NCI-H2171 treated with DMSO at 0.1 percent for 48 hours (cell line): ENCODE measurements at places on chromosomes 2 and 18.

DNA sequence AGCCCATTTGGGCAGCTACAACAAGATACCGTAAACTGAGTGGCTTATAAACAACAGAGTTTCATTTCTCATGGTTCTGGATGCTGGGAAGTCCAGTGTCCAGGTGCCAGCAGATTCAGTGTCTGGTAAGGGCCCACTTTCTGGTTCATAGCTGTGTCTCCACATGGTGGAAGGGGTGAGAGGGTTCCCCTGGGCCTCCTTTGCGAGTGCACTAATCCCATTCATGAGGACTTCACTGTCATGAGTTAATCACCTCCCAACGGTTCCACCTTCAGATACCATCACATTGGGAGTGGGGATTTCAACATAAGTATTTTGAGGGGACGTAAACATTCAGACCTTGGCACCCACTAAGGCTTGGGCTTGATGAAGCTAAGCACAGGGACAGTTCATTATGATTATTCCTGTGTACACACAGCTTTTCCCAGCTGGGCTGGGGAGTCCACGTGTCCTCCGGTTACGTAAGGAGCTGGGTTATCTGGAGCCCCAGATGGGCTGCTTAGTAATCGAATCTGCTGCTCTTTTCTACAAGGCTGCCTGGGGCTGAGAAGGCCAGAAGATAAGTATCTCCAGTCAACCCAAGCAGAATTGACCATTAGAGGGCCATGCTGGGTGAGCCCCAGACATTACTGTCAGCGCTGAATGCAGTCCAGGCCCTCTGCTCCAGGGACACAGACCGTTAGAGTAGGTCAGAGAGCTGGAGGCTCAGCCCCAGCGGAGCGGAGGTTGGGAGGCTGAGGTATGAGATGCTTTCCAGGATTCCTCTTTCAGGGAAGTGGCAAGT lies 42.7 kb downstream of the EPAS1 start:
- DNase-seq = no peak

GRCh38 chr18:13558124-13558523 lies 168.2 kb downstream of the FAM210A start:
- peak; percentile 30 for DNase-seq

GRCh38 chr2:192286093-192286701 lies 91.5 kb upstream of the TMEFF2 start:
- peak; percentile 55 for DNase-seq

DNA sequence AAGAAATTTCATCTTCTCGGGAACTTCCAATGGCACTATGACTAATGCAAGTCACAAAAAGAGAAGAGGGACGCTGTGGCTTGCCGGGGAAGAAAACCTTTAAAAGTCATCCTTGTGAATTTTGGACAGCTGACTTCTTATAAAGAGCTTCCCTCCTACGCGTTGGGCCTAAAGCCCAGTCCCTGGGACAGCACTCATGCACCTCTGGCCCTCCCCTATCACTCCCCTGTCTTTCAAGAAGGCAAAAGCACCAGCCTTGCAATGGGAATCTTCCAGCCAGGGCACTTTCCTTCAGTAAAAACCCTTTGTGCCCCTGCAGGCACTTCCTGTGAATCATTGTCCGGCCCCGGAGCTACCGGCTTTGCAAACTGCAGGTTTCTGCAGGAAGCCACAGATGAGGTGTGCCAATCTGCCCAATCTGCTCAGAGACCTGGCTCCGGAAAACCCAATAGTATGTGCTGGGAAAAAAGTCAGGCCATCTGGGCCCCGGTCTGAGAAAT lies 7.1 kb downstream of the MREG start:
- no peak for DNase-seq

GRCh38 chr18:76314496-76314895 lies 180.5 kb downstream of the ZNF516 start:
- no peak for DNase-seq

DNA sequence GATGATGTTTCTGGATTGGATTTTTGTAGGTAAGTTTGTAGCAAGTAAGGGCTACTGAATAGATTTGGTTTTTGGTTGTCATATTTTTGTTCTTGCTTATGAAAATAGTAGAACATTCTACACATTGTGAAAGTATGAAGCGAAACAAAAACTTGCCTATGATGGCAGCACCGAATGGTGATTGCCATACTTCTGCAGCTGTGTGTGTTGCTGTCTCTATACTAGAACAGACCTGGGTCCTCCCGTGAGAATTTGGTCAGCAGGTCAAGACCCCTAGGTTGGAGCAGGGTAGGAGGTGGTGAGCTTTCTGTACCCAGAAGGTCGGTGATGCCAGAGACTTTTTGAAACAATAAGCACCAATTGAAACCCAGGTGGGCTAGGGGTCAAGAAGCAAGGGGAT lies 322.6 kb downstream of the PRKCE start:
- DNase-seq = no peak

GRCh38 chr2:154343282-154343681 lies 355.2 kb upstream of the KCNJ3 start:
- no peak for DNase-seq

DNA sequence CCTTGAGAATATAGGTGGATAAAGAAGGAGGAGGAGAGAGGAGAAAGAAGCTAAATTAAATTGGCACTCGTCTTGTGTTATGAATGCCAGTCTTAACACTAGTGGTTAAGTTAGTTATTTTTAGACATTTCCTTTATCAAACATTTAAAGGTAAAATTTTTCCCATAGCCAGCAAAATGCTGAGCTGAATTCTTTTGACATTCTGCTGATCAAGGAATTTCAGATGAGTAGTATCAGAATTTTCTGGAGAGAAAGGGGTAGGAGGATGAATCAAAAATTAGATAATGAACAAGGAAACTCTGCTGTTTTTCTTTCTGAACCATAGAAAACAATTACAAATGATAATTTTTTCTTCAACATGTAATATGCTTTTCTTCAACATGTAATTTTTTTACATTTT lies 52.5 kb downstream of the ASXL3 start:
- DNase-seq = no peak

DNA sequence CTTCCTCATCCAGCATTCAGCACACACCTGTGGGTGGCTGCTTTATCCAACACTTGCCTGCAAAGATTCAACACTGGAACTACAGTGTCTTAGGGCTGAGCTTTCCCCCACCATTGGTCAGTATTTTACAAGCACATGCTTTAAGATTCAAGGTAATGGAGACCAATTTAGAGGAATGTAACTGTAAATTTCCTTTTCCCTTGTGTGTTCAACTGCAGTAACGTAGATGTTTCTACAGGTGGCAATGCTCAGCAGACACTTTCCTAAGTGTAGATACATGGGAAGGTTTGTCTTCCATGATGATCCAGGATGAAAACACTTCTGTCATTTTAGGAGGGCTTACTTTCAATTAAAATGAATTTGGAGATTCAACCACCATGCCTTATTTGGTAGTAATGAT lies 143.6 kb upstream of the PXDN start:
- peak; percentile 51 for DNase-seq

- no peak for DNase-seq
These were observed 391.3 kb upstream of the GYPC start for GRCh38 chr2:126264625-126265024.

GRCh38 chr2:214100488-214100887 lies 310.4 kb upstream of the VWC2L start:
- DNase-seq = no peak

GRCh38 chr2:231306791-231307393 lies 88.6 kb upstream of the B3GNT7 start:
- DNase-seq = no peak

DNA sequence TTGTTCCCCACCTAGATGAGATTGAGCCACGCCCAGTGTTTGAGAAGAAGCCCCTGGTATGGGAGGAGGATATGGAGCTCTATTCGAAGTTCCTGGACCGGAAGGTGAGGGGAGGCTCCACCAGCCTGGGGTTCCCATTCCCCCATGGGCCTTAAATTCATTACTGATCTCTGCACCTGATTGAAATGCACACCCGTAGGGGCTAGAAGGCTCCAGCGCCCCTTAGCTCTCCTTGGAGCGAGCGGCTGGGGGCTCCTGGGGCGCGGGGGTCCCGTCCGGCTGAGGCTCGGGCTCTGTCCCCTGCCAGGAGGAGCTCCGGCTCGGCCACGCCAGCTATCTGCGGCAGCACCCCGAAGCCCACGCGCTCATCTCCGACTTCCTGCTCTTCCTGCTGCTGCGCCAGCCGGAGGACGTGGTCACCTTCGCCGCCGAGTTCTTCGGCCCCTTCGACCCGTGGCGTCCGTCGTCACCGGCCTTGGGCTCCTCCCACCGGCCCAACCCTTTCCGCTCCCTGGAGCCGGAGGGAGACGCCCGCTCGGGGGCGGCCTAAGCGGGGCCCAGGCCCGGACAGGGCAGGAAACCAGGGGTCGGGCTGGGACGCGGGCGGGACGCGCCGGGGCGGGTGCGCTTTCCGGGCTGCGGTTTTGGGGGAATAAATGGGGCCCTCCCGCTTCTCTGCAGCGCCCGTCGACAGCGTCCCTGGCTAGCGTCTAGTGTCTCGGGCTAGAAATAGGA lies 10.9 kb downstream of the CATIP start:
- DNase-seq = no peak

DNA sequence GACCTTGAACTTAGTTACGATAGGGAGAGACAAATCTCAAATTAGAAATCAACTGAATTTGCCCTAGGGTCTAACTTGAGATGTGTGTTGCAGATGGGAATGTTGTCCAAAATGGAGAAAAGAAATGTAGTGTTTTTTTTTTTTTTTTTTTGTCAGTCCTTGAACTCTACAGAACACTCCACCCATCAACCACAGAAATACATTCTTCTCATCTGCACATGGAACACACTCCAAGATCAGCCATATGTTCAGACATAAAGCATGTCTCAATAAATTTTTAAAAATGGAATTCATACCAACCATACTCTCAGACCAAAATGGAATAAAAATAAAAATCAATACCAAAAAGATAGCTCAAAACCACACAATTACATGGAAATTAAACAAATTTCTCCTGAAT lies 526.5 kb downstream of the FBXO15 start:
- no peak for DNase-seq

DNA sequence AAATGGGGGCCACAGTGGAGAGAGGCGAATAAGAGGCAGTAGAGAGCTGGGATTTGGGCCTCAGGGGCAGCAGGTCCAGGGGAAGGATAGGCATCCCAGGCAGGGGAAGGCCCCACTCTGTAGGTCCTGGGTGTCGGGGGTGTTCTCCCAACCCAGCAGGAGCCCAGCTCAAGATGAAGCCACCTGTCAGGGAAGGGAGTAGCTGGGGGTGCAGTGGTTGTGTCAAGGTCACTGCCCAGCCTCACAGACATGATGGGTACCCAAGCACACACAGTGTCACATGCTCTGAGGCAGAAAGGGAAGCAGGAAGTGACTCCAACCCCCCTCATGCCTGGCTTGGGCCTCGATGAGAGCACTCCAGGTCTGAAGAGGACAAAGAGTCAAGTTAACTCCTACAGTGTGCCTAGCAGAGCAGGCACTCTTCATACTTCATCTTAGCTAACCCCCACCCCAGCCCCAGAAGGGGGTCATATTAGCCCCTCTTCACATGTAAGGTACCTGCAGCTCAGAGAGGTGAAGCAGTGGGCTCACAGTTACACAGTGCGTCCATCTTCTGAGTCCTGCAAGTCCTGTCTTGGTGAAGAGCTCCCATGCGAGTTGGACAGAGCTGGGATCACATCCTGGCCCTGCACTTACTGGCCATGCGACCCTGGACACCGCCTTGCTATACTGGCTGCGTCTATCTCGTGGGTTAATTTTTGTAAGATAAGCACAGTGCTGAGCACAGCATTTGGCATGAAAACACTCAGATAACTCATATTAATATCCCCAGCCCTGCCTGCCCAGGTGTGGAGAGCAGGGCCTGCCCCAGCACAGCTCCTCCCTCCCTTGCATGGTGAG lies 72.6 kb upstream of the DAPL1 start:
- no peak for DNase-seq

DNA sequence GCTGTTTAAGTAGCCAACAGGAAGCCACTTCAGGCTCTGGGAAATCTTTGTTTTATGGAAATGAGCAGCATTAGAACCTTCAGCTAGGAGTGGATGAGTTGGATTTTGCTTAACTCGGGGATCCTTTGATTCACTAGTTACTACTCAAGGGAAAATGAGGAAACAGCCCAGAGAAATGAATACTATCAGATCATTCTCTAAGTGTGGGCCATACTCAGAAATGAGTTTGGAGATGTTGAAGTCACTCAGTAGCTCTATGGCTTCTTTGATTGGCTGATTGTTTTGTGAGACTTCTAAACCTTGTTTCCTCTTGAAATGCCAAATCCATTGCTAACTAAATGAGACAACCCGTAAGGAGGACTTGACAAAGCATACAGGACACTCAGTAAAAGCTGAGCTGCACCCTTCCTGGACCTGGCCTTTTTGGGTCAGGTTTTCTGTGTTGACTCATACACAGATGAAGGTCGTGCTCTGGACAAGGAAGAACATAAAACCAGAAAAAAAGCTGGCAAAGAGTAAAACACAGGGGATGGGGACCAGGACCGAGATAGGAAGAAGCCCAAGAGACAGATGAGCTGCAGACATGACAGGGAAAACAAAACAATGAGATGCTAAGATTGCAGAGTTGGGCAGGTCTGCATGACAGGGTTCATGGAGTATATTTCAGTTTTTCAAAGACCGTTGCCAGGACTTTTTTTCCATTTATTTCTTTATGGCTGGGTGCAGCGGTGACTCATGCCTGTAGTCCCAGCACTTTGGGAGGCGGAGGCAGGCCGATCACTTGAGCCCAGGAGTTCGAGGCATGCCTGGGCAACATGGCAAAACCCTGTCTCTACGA lies 41.6 kb downstream of the INO80C start:
- no peak for DNase-seq

DNA sequence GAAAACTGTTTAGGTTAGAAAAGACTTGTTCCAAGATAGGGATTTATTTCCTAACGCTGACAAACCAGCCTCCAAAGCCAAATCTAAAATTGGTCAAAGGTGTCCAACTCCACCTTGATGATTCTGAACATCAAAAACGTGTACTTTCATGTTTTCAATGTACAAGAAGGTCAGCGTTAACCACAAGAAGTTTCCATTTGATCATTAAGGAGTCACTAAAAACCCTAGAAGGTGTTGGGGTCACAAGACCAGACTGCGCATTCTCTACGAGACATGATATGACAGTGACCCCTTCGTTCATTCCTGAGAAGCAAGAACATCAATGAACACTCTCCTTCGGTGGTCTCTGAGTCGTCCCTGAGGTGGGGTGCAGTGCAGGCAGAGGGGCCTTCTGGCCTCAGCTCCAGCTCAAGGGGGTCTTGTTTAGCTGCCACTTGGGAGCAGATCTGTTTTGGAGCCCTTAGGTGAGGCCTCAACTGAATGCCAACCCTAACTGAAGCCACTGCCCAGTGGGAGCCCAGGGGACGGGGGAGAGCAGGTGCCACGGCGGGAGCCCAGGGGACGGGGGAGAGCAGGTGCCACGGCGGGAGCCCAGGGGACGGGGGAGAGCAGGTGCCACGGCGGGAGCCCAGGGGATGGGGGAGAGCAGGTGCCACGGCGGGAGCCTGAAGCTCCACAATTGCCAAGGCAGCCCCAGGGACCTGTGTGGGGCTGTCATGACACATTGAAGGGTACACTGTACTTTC lies 55.2 kb downstream of the PARD6G start:
- DNase-seq = no peak

- DNase-seq = no peak
These were observed 244.1 kb upstream of the TNP1 start for GRCh38 chr2:217103752-217104545.

GRCh38 chr2:45892757-45893156 lies 241.3 kb downstream of the PRKCE start:
- DNase-seq = no peak

- DNase-seq = no peak
These were observed 71.3 kb upstream of the NRXN1 start for GRCh38 chr2:51103205-51103604.

- DNase-seq = no peak
These were observed 42.4 kb downstream of the TCF7L1 start for GRCh38 chr2:85175369-85176299.
